ENCODE measurements at places on chromosomes 2 and 18. TPM values are rescaled to one million over a fixed set of nuclear protein-coding genes. Genes with fewer than 3 reads are reported as not detected.
A peak's percentile ranks its signal among the peaks of the same experiment; 100 is the strongest.

The ZBTB7C gene
- 7.3 TPM for total RNA-seq

DNA sequence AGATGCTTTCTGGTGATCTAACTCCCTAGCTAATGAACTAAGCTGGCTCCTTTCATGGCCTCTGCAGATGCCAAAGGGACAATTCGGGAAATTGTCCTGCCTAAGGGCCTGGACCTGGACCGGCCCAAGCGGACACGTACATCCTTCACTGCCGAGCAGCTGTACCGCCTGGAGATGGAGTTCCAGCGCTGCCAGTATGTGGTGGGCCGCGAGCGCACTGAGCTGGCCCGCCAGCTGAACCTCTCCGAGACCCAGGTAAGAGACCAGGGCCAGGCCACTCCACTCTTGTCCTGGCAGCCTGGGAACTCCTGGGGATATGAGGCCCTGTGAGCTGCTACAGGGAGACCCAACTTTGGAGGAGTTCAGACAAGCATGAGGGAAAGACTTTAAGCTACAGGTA is 14.7 kb upstream of the ATP6V1B1 start:
- DNase-seq = no peak
- H3K4me3 ChIP-seq = no peak overlapping the region
- no peak overlapping the region for H3K27ac ChIP-seq

The RIT2 gene
- not detected for total RNA-seq

The TCF23 gene
- not detected for total RNA-seq

The FOXD4L1 gene
- total RNA-seq = 0.17 TPM

DNA sequence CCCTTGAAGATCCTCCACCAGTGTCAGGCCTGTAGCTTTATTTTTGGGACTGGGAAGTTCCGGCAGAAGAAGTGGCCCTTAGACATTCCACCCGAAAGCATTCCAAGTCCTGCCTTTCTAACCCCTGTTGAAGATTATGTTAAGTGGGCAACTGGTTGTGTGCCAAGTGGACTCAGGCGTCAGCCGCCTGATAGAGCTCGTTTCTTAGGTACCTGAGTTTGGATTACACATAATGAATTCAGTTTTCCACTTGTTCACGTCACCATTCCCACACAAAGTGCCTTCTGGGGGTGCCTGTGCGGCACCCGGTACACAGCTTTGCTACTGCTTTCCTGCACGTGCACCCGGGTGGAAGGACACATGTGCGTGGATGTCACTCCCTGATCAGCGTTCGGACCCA is 156.5 kb downstream of the PTGR3 start:
- H3K4me1 ChIP-seq = peaks cover 14% of the 10 kb centered on the region
- no peak overlapping the region for H3K4me3 ChIP-seq
- no peak for DNase-seq
- no peaks in the 10 kb centered on the region for H3K36me3 ChIP-seq
- no peaks in the 10 kb centered on the region for H3K27me3 ChIP-seq

GRCh38 chr18:11025671-11026070 is 123.7 kb downstream of the PIEZO2 start:
- no peaks in the 10 kb centered on the region for H3K36me3 ChIP-seq
- no peaks in the 10 kb centered on the region for H3K27me3 ChIP-seq
- no peaks in the 10 kb centered on the region for H3K4me1 ChIP-seq
- H3K27ac ChIP-seq = no peak overlapping the region

The CCBE1 gene
- 1.6 TPM for total RNA-seq

GRCh38 chr2:186726938-186727337 is 33.1 kb downstream of the FAM171B start:
- no peaks in the 10 kb centered on the region for H3K4me1 ChIP-seq
- H3K4me3 ChIP-seq = no peak overlapping the region
- H3K27ac ChIP-seq = no peak overlapping the region
- H3K27me3 ChIP-seq = no peaks in the 10 kb centered on the region
- DNase-seq = no peak
- H3K36me3 ChIP-seq = no peaks in the 10 kb centered on the region

- H3K27ac ChIP-seq = no peak overlapping the region
- H3K27me3 ChIP-seq = no peaks in the 10 kb centered on the region
- no peak overlapping the region for H3K4me3 ChIP-seq
- DNase-seq = no peak
Observed at GRCh38 chr2:165627470-165627869, 158.0 kb downstream of the CSRNP3 start.

- no peaks in the 10 kb centered on the region for H3K36me3 ChIP-seq
- H3K27me3 ChIP-seq = no peaks in the 10 kb centered on the region
- peak overlapping the region; percentile 27 for H3K4me3 ChIP-seq
- H3K4me1 ChIP-seq = peaks cover 30% of the 10 kb centered on the region
- H3K27ac ChIP-seq = peak overlapping the region; percentile 72
Observed at GRCh38 chr2:98515250-98515991, 70.8 kb downstream of the INPP4A start.

The MAL gene
- total RNA-seq = 30.3 TPM

The PXDN gene
- 28.5 TPM for total RNA-seq

DNA sequence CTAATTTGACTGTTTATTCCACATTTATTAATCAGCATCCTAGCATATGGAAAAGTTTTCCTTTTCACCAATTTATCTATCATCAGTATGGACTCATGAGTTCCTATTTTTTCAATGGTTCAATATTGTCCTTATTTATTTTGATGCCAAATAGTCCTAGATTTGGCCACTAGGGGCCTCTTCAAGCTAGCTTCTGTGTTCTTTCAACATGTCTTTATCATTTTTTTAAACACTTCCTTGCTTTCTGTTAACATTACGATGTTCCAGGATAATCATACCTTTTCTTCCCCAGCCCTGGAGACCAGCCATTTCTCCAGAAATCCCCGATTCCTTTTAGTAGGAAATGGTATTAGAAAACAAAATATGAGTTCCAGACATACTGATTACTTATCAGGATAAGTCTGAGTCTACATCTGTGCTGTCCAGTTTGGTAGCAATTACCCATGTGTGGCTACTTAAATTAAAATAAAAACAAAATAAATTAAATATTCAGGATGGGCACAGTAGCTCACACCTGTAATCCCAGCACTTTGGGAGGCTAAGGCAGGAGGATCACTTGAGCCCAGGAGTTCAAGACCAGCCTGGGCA is 70.6 kb downstream of the RPE start:
- H3K27ac ChIP-seq = no peak overlapping the region
- H3K36me3 ChIP-seq = no peaks in the 10 kb centered on the region
- H3K27me3 ChIP-seq = no peaks in the 10 kb centered on the region

The REEP1 gene
- total RNA-seq = 95.1 TPM

DNA sequence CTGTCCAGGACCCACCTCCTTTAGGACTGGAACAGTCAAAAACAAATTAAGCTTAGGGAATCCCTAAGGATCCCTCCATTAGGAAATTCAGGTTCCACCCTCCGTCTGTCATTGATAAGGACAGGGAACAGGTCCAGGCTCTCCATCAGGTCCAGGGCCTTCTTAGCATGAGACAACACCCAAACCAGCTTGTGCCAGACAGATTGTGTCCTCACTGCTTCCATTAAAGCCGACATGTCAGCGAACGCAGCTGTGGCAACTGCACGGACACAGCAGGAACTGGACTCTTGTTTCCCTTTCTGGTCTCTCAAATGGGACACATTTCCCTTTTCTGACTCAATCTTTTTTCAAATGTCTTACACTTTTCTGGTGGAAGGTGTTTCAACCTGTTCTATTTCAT is 81.4 kb downstream of the BCL11A start:
- H3K4me3 ChIP-seq = no peak overlapping the region
- no peak overlapping the region for H3K27ac ChIP-seq
- H3K27me3 ChIP-seq = no peaks in the 10 kb centered on the region
- peaks cover 7% of the 10 kb centered on the region for H3K4me1 ChIP-seq
- H3K36me3 ChIP-seq = no peaks in the 10 kb centered on the region
- DNase-seq = no peak

Data from esophagus muscularis mucosa (tissue), 4 donors.